ENCODE measurements at places on chromosomes 7 and 10. TPM values are rescaled to one million over a fixed set of nuclear protein-coding genes. Genes with fewer than 3 reads are reported as not detected.

PTPRZ1 gene
- total RNA-seq = not detected

PSAP gene
- 385 TPM for total RNA-seq

HSPA12A gene
- total RNA-seq = 19.4 TPM

SLC37A3 gene
- total RNA-seq = 28.2 TPM

IL15RA gene
- total RNA-seq = 1.6 TPM

ITGB8 gene
- total RNA-seq = not detected

DNAJB6 gene
- 166 TPM for total RNA-seq

GRM3 gene
- not detected for total RNA-seq

C7orf57 gene
- total RNA-seq = not detected

RHOBTB1 gene
- total RNA-seq = 10.1 TPM

GRM8 gene
- total RNA-seq = not detected

TPST1 gene
- total RNA-seq = 29.6 TPM

BBIP1 gene
- total RNA-seq = 26.1 TPM

ZNF853 gene
- 0.06 TPM for total RNA-seq

LIPN gene
- not detected for total RNA-seq

C7orf33 gene
- total RNA-seq = not detected

CFAP69 gene
- 0.77 TPM for total RNA-seq

VIPR2 gene
- total RNA-seq = not detected

LIPK gene
- total RNA-seq = not detected

PLEKHS1 gene
- total RNA-seq = not detected

PRKG1 gene
- 10.6 TPM for total RNA-seq

INA gene
- total RNA-seq = 0.10 TPM
